ENCODE measurements at places on chromosomes 3 and 15. TPM values are rescaled to one million over a fixed set of nuclear protein-coding genes. Genes with fewer than 3 reads are reported as not detected.

The CX3CR1 gene
- under 0.01 TPM for total RNA-seq

The ACP3 gene
- total RNA-seq = not detected

The FOXB1 gene
- total RNA-seq = not detected

The APOD gene
- 0.91 TPM for total RNA-seq

The ALS2CL gene
- 4.9 TPM for total RNA-seq

The LMOD3 gene
- total RNA-seq = 0.22 TPM

The MYH15 gene
- 0.22 TPM for total RNA-seq

Measured in articular chondrocyte of knee joint (primary cell).